ENCODE measurements at places on chromosomes 2 and 18.

GRCh38 chr18:74942319-74942910 lies 266.5 kb downstream of the PTGR3 start:
- no peak for DNase-seq

- DNase-seq, result peak; percentile 35
Observed at GRCh38 chr2:105761931-105762515, 17.3 kb downstream of the NCK2 start.

- no peak for DNase-seq
Observed at GRCh38 chr2:137172162-137172561, 406.8 kb downstream of the THSD7B start.

- no peak for DNase-seq
Observed at GRCh38 chr18:59957957-59958356, 58.2 kb downstream of the PMAIP1 start.

DNA sequence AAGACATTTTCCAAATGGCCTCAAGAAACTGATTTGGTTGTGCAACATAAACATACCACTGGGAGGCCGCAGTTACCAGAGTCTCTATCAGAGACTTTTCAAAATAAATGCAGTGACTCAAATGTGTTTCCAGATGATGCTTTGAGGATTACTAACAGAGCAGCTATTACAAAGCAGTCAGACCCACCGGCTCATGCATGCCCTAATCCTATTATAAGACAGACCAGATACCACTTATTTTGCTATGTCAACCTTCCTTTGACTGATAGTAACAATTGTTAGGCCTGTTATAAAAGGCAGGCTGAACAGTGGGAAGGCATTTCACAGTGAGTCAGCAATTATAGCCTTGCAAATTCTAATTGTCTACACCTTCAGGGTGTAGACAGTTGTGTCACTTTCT lies 217.7 kb downstream of the LRRTM1 start:
- DNase-seq, result no peak

Data from CD8-positive, alpha-beta T cell (primary cell).